ENCODE measurements at places on chromosomes 13 and 19.

DNA sequence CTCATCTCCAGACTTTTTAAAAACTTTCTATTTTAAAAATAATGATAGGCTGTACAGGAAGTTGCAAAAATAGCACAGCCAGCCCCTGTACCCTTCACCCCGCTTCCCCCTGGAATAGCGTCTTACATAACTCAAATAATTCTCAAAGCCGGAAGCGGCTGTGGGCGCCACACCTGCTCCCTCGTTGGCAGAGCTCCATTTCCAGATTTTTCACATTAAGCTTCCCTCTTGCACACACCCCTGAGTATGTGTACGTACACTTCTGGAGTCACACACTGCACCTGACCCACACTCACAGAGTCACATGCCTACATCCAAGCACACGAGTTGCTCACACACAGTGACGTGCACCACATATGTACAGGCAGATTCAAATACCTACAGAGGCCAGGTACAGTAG, 24.9 kb upstream of the DPP9 start:
- no peak for DNase-seq

GRCh38 chr19:35937345-35938281, 1.4 kb downstream of the LRFN3 start:
- DNase-seq = no peak

DNA sequence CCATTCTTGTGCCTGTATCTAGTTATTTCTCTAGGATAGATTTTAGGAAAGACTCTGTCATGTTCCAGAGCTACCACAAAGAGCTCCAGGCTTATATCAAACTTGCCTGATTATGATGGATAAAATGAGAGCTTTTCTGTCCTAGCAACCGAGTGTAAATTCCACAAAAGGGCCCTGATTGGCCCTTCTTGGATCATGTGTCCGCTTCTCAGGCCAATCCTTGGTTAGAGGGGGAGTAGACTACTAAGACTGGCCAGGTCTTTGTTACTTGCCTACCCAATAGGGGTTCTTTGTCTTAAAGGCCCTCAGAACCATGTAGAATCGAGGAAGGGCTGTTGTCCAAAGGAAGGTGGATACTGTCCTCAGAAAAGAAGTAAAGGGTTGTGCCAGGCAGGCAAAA, 2.4 kb downstream of the DHX34 start:
- no peak for DNase-seq

- DNase-seq = no peak
Measured at GRCh38 chr19:31517224-31518180, 168.3 kb upstream of the TSHZ3 start.

- DNase-seq = no peak
Measured at GRCh38 chr19:44623080-44623479, 9.7 kb downstream of the IGSF23 start.

- DNase-seq = no peak
Measured at GRCh38 chr19:16938211-16938610, 49.4 kb downstream of the F2RL3 start.

- no peak for DNase-seq
Measured at GRCh38 chr13:90156390-90156789, 1191.1 kb upstream of the MIR17HG start.

- DNase-seq = no peak
Measured at GRCh38 chr19:35313587-35313986, 15.4 kb upstream of the CD22 start.

DNA sequence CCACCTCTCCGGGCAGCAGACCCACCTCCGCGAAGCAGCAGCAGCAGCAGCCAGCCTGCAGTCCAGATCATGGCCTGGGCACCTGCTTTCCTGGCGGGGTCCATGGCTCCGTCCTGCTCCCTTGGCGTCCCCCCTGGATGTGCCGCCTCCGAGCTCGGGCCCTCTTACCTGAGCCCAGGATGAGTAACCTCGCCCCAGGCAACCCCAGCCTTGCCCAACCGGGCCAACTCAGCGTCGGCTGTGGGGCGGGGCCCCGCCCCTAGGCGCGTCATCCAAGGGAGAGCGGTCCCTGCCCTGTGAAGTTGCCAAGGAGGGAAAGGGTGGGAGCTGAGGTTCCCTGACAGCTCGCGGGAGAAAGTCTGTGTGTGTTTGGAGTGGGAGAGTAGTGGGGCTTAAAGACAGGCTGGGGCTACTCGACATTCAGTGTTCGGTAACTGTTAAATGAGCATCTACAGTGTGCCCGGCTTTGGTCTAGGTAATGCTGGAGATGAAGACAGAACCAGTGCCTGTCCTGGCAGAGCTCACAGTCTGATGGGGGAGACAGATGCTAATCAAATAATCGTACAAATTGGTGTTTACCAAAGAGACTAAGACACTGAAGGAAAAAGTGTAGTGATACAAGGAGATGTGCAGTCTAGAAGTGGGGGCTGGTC, at the start of gene LYPD3:
TSS of gene LYPD3 (minus strand) at position 141 of the 653 bp plus-strand sequence. CDS start at position 104, 37 bp downstream.
- peak; percentile 52 for DNase-seq

DNA sequence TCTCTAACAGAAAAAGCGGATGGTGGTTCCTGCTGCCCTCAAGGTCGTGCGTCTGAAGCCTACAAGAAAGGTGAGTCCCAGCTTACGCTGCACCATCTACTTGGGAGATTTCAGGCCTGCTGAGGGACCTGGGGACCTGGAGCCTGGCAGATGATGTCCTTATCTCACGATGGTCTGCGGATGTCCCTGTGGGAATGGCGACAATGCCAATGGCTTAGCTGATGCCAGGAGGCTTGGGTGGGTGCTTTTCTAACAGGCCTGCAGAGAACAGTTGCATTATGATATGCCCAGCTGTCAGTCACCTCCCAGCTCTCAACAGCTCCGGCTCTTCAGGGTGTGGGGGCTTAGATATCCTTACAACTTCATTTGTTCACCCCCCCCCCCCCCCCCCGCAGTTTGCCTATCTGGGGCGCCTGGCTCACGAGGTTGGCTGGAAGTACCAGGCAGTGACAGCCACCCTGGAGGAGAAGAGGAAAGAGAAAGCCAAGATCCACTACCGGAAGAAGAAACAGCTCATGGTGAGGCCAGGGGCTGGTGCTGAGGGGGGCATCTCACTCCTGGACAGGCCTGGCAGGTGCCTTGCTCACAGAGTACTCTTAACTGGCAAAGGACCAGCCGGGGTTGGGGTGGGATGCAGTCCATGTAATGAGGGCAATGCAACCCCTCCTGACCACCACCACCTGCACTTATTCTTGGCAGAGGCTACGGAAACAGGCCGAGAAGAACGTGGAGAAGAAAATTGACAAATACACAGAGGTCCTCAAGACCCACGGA, 3.8 kb downstream of the RPL13A start:
- DNase-seq = peak; percentile 28

GRCh38 chr19:30071871-30072270, 129.8 kb downstream of the URI1 start:
- DNase-seq = no peak

GRCh38 chr19:17888260-17888659, 16.5 kb downstream of the SLC5A5 start:
- DNase-seq = no peak

DNA sequence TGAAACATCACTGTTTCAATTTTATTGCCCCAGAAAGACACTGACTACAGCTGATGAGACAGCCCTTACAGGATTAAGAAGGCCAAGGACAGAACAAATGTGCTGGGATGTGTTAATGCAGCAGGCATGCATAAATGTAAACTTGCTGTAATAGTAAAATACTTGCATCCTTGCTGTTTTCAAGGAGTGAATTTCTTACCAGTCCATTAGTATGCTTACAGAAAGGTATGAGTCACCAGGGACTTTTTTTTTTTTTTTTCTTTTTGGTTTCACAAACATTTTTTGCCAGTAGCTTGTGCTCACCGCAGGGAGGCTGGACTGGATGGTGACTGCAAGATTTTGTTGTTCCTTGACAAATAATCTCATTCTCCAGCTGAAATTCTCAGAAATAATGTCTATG, 55.1 kb downstream of the GPR180 start:
- no peak for DNase-seq

DNA sequence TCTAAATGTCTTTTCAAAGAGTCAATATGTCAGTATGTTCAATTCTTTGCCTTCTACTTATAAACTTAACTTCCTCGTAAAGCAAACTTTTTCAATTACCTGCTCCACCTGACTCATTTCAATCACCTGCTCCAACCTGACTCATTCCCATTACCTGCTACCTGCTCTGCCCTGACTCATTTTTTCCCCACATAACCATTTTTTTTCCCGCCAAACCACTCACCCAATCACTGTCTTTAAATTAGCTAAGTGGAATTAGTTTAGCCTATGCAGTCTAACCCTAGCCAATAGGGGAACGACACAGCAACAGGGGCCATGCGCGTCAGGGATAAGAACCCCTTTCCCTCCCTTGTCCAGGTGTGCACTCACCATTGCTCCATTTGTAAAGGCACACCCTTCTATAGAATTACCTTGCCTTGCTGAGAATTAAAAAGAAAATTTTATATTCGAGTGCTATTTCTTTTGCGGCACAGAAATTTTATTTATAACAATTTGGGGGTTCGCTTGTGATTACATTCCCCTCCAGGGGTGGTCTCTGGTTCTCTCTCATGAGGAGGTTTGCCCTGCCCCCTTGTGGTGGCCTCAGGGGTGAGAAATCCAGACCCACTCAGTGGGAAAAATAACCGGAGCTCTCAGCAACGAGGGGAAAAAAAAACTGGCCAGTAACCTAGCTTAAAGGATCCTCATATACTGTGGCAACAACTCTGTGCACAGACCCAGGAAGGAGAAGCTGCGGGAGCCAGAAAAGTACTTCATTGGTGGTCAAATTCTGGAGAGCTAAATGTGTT, 193.1 kb downstream of the ZNF486 start:
- no peak for DNase-seq

DNA sequence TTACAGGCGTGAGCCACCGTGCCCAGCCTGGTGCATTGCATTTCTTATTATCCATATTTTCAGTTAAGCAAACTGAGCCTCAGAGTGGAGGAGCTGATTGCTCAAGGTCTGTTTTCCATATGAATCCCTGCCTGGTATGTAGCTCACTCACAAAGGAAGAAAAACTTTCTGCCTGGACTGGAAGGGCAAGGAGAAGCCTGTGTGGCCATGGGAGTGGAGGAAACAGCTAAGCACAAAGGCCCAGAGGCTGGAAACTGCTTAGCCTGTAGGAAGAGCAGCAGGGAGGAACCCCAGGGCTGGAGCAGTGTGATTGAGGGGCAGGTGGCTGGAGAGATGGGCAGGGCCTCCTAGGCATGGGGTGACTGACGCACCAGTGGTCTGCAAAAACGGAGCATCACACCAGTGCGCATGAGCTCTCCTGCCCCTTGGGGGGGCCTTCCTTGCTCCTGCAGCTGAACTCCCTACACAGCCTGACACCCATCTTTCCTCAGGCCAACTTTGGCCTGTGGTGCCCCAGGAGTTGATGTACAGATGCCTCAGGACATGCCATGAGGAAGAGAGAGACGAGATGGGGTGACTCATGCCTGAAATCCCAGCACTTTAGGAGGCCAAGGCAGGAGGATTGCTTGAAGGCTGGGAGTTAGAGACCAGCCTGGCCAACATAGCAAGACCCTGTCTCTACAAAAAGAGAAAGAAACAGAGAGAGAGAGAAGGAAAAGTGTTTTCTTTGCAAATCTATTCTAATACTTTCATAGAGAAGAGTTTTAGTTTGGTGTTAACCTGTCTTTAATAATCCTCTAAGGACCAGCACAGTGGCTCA, 2.8 kb upstream of the HNRNPM start:
- DNase-seq = no peak

DNA sequence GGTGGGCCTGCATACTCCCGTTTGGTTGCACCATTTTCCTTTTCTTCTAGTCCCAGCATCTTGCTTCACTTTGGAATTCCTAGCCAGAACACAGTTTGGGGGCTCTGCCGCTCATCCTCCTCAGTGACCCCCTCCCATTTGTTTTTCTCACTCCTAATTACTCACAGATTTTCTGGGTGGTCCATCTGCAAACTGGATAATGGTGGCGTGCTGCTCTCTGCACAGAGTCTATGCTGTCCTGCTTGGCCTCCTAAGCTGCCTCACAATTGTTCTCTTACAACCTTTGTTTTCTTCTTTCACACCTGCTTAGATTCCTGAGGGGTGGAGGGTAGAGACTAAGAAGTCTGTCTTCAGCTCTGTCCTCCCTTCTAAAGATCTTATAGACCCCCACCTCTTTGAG, 80.8 kb downstream of the SHISA2 start:
- DNase-seq = no peak

GRCh38 chr19:10712754-10713153, 5.1 kb upstream of the DNM2 start:
- peak; percentile 77 for DNase-seq

- DNase-seq = peak; percentile 38
Measured at GRCh38 chr13:26785838-26786630, 25.4 kb upstream of the GPR12 start.

DNA sequence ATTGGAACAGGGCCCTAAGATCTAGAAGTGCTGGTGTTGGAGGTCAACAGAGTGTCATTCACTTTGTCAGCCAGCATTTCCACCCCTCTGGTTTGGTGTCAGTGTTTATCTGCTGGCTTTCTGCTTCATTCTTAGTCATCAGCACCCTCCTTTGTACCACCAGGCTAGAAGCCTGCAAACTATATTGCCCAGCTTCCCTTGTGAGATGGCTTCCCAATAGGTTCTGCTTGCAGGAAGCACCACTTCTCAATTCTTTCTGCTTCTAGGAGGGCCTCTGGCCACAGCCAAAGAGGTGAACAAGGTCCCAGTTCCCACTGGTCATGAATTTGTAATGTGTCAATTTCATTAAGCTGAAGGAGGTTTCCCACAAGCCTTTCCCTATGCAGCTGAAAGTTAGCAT, 36.4 kb upstream of the CALM3 start:
- DNase-seq = no peak

- DNase-seq = no peak
Measured at GRCh38 chr13:27125357-27126282, 46.0 kb downstream of the USP12 start.

- DNase-seq = no peak
Measured at GRCh38 chr13:40114305-40114896, 458.9 kb downstream of the COG6 start.

DNA sequence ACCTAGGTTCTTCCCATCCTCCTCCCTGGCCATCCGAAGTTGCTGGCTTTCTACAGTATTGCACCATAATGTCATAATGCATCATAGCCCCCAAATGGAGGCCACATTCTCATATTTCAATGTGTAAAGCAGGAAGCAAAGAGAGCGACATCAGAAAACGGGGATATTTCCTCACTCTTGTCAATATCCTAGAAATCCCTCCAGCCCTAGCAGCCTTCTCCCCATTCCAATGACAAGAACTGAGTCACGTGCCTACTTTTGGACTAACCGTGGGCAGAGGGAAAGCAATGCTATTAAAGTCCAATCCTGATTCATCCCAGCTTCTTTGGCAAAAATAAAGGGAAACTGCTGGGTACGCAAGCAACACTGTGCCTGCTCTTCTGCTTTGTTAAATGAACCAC, 4.3 kb upstream of the RAP2A start:
- no peak for DNase-seq
